Activated effector memory CD4-positive, alpha-beta T cell treated with Interleukin-2 at 50 U/mL for 16 hours (primary cell): ENCODE measurements at places on chromosomes 2 and 18.

DNA sequence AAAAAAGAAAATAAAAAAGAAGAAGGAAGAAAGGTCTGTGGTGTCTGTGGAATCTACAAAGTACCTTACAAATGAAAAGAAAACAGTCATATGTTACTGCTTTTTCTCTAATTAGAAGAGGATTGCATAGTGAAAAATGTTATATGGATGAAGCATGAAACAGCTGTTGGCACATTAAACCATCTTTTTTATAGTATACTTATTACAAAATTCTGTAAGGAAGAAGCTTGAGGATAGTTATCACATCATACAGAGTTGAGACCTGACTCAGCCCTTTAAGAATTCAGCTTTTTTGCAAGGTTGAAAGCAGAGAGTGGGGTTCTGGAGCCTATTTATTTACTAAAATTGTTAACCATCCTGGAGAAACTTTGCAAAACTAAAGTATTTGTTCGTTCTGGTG is 222.7 kb downstream of the PHLPP1 start:
- DNase-seq, result no peak

DNA sequence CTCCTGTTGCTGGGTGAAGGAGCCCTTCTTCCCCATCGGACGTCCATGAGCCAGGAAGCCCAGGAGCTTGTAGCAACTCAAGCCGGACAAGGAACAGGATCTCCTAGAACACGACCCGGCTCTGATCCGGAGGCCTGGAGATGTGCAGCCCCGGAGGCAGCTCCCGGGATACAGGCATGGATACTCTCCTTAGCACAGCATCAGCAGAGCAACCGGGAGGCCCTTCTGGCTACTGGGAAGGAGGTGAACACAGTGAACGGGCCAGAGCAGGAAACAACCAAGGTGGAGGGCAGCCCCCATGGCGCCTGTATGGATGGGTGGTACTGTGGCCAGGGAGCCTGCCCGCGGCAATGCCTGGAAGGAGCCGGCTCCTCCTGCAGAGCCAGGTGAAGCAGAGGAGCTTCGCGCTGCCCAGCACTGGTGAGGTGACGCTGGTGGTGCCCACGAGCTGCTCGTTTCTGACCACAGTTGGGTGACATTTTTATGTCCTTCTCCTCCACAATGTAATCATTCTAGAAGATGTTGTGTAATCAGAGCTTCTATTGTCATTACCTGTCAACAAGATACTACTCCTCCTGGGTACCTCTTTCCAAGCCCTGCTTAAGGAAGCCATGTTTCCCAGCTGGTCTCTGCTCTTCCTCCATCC is 94.3 kb downstream of the TWIST2 start:
- no peak for DNase-seq

- DNase-seq, result peak; percentile 64
Measured at GRCh38 chr18:812376-813171, 532 bp upstream of the YES1 start.

DNA sequence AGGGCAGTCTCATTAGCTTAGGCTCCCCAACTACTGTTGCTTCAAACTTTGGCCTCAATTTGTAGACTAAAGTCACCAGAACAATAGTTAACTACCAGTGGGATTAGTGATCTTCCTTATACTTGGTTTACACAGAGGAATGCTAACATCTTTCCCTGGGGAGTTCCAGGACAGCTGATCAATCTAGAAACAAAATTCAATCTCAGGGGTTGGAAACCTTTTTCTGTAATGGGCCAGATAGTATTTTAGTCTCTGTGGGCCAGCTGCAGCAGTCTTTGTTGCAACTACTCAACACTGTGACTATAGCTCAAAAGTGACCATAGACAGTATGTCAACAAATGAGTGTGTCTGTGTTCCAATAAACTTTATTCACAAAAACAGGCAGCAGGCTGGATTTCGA is 85.7 kb downstream of the METTL8 start:
- DNase-seq, result no peak

- DNase-seq, result no peak
Measured at GRCh38 chr2:43019536-43020183, 206.7 kb downstream of the ZFP36L2 start.

DNA sequence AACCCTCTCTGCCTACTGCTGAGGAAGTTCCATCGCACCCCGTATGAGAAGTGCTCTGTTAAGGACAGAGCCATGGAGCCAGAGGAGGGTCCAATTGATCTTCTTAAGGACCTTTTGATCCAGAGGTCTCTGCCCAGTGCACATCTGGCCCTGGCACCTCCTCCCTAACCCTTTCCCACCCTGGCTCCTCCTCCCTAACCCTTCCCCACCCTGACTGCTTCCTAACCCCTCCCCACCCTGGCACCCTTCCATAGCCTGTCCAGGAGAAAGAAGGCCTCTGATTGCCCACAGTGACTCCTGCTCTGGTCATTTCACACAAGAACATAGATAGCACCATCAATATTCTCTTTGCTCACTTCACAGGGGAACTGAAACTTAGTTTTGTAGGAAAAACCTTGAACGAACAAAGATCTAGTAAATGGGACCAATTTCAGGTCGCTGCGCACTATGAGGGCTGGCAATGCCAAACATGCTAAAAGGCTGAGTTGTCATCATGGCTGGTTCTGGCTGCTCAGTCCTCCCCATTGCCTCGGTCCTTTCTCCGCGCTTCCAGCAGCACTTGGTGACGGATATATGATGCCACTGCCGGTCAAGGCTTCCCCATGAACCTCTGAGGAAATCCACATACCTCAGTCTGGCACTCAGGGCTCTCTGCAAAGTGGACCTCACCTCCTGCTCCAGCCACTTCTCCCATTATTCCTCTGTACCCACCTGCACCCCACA is 49.2 kb downstream of the PKDCC start:
- no peak for DNase-seq

DNA sequence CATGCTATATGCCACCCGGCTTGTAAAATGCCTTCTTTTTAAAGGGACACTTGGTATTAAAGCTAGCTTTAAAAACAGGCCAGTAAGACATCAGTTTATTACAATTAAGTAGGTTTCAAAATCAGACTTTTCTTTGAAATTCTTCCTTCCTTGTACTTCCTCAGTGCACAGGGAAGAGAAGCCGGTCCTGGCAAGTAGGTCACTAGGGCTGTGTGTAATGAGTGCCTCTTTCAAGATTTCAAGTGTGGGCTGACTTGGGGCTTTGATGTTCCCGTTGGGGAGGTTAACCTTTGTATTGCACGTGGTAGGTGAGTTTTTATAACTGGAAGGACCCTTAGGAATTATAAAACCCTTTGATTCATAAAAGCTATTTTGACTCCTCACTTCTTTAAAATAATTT is 566.4 kb upstream of the ID2 start:
- no peak for DNase-seq

- DNase-seq, result no peak
Measured at GRCh38 chr18:62346333-62347088, 21.4 kb downstream of the TNFRSF11A start.

DNA sequence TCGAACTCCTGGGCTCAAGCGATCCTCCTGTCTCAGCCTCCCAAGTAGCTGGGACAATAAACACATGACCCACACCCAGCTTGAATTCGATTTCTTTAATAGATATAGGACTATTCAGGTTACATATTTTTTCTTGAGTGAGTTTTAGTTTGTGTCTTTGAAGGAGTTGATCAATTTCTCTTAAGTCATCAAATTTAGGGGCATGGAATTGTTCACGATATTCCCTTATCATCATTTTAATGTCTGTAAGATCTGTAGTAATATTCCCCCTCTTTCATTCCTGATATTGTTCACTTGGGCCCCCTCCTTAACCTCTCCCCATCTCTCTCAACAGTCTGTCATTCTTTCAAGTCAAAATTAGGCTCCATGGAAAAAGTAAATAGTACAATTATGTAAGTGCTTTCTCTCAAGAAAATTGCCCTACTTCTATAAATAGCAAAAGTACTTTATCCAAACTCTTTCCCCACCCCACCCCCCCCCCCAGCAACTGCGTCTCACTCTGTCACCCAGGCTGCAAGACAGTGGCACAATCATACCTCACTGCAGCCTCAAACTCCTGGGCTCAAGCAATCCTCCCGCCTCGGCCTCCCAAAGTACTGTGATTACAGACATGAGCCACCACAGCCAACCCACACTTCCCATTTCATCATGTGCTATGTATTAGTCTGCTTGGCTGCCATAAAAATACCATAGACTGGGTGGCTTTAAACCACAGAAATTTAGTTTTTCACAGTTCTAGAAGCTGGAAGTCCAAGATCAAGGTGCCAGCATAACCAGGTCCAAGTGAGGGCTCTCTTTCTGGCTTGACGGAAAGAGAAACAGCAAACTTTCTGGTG is 20.1 kb downstream of the WDR33 start:
- no peak for DNase-seq

DNA sequence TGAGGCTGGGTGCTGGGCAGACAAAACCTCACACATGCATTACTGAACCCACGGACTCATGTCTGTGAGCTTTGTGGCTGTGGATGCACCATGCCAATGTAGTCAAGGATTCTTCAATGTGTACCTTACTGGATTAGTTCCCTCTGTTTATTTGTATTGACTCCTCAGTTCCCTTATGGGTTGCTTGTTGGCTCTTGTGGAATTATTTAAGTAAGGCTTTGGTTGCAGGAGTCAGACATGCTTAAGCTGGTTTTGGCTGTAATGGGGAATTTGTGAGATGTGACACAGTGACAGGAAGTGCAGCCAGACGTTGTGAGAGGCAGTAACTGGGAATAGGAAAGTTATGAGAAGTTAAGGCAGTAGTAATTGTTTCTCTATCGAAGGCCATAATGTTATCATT is 13.6 kb upstream of the IL1RN start:
- no peak for DNase-seq

GRCh38 chr2:120624738-120625446 is 110.8 kb upstream of the GLI2 start:
- no peak for DNase-seq

- DNase-seq, result peak; percentile 2
Measured at GRCh38 chr2:111898703-111899514, 502 bp downstream of the MERTK start.

GRCh38 chr2:66448136-66448991 is 13.4 kb downstream of the MEIS1 start:
- DNase-seq, result no peak

- no peak for DNase-seq
Measured at GRCh38 chr2:108634011-108634410, 85.3 kb upstream of the RANBP2 start.

DNA sequence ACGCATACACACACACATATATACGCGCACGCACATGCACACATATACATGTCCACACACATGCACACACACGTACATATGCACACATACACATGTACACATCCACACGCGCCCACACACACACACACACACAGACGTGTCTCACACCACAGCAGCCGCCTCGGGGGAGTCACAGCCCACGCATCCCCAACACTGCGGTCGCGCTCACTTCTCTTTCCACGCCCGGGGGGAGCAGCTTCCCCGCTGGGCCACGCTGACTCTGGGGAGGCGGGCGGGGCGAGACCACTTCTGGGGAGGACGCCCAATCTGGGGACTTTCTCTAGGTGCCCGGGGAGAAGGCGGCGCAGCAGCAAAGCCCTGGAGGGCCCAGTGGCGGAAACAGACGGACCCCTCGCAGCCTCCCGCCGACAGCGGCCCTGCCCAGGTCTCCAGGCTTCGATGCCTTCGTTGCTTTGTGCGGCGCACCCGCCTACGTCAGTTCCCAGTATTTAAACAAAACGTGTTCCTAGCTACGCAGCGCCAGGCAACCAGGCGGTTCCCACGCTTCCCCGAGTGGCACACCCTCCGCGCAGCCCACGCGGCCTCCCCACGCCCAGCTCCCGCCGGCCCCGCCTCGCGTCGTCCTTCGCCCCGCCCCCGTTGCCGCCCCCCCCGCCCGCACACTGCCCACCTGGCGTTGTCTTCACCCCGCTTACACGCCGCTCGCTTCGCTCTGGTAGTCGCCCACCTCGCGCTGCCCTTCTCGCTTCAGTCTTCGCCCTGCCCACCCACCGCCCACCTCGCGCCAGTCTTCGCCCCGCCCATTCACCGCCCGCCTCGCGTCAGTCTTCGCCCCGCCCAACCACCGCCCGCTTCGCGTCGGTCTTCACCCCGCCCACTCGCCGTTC is 810 bp upstream of the RBFA start:
- DNase-seq, result no peak

- no peak for DNase-seq
Measured at GRCh38 chr2:151905963-151906632, 77.9 kb upstream of the ARL5A start.

DNA sequence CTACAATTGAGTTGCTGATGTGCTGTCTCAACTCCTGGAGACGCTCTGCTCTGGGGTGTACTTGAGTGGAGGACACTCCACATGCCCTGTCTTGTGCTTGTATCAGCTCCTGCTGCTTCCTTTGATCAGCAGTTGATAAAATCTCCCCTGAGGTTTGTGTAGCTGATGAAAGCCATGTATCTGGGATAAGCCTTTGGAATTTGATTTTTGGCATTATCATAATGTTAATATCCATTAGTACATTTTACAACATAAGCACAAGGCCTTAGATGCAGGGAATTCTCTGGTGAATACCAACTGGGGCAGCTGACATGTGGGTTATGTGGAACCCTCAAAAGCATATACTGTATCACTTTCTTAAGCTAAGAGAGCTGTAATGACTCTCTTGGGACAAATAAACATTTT is 222.7 kb upstream of the ITGA4 start:
- DNase-seq, result no peak

DNA sequence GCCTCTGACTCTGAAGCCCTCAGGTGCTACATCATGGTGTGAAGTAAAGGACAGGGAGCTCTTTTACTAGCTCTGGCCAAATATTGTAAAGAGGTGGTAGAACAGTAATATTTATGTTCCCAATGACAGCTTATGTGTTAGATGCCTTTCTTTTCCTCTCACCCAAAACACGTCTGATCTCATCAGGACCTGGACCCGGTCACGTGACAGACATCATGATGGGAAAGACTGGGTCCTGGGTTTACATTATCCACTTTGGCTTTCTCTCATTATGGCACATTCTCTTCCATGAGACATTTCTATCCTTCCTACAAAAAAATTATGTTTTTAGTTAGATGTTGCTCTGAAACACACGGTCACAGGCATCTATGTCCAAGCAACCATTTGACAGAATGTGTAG is 548.7 kb upstream of the CDH7 start:
- no peak for DNase-seq

DNA sequence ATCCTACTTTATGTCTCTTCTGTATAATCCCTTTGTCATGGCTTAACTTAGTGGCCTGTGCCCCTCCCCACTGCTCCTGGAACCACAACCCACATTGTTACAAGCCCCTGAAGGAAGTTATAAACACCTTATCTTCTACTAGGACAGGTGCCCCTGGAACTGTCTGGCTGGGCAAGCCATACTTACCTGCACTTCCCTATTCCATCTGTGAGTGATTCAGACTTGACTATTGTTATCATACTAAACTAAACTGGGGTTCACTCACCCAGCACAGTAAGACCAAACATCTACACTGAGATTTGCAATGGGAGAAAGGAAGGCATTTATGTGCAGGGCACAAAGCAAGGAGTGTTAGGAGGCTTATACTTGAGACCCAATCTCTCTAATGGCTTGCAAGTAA is 3.7 kb upstream of the UGT1A6 start:
- DNase-seq, result no peak

- no peak for DNase-seq
Measured at GRCh38 chr2:2571301-2572150, 240.5 kb upstream of the MYT1L start.

DNA sequence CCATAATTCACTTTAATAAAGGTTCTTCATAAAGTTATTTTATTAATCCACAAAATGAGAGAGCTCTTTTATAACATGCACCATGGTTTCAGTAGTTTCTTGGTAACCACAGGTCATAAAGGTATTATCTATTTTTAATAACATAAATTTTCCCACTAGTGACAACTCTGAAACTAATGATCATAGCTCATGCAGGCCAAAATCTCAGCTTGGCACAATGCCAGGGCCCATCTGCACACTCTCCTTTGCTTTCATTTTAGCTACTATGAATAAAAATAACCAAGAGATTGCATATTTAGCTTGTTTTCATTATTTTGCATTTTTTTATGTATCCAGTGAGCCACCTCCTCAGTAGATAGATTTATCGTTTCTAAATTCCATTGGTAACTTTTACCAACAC is 691.8 kb upstream of the CHAC2 start:
- DNase-seq, result no peak
